Hindlimb muscle (tissue), 1 donor: ENCODE measurements at places on chromosomes 3 and 15.

- no peak for DNase-seq
Observed at GRCh38 chr3:39191111-39191510, 1.3 kb downstream of the XIRP1 start.

DNA sequence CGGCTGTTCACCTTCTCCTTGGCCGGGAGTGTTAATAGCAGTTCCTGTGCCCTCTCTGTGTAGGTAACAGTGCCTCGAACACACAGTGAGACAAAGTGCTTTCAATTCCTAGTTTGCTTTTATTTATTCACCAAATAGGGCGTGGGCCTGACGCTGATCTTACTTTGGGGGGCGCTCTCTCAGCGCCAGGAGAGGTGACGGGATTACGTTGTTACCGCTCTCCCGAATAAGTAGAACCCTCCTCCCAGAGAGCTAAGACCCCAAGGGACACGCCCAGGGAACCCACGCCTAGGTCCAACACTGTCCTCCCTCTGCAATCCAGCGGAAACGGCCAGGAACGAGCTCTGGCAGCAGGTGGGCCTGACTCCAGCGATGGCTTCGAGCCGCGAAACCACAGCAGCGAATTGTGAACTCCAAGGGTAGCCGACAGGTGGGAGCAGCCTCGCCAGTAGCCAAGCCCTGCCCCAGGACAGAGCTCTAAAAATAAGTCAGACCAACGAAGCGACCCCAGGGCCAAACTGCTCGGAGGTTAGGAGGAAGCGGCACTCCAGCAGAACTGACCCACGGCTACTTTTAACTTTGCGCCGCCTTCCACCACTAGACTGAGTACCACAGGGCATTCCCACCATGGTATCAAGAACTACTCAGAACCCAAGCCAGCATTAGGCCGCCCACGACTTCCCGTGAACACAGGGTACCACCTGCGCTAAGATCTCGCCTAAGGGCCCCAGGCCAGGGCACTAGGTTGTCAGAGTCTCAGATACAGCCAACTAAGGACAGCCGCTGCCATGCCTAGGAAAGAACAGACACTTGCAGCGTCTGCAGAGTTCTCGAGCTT, 1.6 kb upstream of the SIN3A start:
- peak; percentile 50 for DNase-seq

- no peak for DNase-seq
Observed at GRCh38 chr3:51974277-51974962, 444 bp upstream of the ABHD14A start.

DNA sequence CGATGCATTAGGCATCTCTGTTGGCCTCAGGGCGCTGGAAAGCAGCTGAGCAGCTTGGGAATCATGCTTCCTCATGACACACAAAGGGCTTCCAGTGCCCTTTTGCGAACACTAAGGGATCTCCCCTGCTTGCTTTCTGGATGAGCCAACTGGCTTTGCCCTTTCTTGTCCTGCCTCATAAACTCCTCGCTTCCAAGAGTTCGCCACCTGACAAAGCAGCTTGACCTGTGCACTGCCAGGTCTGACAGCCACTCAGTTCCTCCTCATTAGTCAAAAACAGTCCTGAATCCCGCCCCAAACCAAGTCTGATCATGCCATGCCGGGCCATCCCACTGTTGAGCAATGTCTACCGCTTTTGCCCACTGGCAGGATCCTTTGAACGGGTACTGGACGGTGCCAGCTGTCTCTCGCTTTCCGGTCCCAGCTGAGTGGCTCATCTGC, 265.4 kb upstream of the LYSMD4 start:
- no peak for DNase-seq

DNA sequence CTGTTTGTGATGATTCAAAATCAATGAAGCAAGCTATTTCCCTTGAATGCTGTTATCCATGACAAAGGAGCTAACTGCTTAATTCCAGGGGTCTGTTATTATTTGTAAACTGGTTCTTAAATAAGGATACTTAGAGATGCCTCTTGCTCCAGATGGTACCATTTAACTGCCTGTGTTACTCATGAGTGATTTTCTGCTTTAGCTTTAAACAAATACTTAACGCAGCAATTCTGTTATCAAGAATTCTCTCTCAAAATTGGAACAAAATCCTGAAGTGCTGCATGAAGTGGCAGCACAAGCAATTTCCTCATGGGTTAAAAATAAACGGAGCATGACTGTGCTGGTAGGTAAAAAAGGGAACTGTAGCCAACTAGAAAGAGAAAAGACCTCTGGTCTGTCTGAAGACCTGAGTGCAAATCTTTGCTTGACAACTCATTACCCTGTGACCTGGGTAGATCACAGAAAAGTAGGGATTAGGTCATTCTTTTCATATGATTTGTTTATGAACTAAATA, 62.5 kb upstream of the GBE1 start:
- no peak for DNase-seq

- no peak for DNase-seq
Observed at GRCh38 chr3:26246901-26247300, 375.7 kb upstream of the LRRC3B start.

DNA sequence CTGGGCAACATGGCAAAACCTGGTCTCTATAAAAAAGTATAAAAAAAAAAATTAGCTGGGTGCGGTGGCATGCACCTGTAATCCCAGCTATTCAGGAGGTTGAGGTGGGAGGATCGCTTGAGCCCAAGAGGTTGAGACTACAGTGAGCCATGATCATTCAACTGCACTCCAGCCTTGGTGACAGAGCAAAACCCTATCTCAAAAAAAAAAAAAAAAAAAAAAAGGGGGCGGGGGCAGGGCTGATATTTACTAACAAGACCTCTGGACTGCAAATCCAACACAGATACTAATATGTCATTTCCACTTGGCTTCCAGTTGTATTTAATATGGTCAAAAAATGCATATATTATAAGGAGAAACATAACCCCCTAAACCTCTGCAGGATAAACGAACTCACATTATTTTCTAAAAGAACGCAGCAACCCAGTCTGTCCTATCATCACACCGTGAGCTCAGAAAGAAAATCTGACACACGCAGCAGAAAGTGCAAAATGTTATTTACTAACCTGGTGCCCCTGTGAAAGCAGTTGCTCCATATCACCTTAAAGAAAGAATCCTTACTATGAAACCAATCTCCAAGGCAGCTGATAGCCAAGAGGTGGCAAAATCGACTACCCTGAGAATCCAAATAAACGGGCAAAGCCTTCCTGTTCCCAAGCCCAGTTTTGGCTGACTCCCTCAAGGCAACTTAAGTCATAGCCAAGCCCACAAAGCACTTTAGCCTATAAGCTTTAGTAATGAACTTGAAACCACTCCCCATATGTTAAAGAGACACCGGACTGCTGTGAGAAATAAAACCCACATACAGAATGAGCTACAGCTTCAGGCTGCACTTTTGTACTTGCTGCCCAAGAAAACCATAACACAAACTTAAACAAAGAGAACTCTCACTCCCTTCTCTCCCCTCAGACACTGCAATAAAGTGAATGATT, 39.3 kb downstream of the PLD1 start:
- DNase-seq = peak; percentile 84

- peak; percentile 47 for DNase-seq
Observed at GRCh38 chr3:49607105-49607591, 52.9 kb downstream of the BSN start.

- no peak for DNase-seq
Observed at GRCh38 chr3:120451806-120452205, 1.0 kb upstream of the FSTL1 start.

- no peak for DNase-seq
Observed at GRCh38 chr15:65305776-65306175, 1.3 kb downstream of the RNU5B-1 start.

GRCh38 chr3:120502116-120502515, 51.3 kb upstream of the FSTL1 start:
- DNase-seq = no peak

DNA sequence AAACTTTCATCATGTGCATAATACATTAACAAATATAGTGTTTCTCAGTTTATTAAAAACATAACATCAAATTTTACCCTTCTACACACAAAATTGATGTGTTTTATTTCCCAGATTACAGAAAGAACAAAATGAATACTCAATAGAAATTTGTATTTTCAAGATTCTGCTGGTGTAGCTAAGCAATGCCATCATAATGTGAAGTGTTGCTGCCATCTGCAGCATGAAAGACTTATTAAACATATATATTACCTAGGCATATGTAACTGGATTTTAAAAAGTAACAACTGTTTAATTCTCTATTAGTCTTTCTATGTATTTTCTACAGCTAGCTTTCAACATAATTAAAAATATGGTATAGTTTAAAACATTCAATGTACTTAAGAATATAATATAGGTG, 27.5 kb downstream of the PLSCR5 start:
- peak; percentile 31 for DNase-seq

- no peak for DNase-seq
Observed at GRCh38 chr3:30353711-30354467, 252.5 kb upstream of the TGFBR2 start.

GRCh38 chr3:109338322-109338721, 976 bp upstream of the DPPA4 start:
- no peak for DNase-seq

DNA sequence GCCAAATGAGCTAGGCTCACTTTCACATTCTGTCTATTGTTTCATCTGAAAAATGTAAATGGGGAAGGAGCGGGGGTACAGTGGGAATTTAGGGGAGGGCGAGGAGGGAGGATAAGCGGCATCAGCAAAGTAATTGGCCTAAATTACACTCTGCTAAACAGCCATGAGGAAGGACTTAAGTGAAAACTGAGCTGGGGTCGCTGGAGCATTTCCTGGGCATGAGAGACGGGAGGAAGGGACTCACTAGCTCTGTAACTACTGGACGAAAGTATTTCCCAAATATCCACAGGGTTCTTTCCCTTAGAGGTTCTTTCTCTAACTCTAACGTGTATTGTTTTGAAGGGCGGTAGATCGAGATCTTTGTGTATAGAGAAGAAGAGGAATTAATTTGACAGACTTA, 418.0 kb downstream of the SOX2 start:
- DNase-seq = no peak

DNA sequence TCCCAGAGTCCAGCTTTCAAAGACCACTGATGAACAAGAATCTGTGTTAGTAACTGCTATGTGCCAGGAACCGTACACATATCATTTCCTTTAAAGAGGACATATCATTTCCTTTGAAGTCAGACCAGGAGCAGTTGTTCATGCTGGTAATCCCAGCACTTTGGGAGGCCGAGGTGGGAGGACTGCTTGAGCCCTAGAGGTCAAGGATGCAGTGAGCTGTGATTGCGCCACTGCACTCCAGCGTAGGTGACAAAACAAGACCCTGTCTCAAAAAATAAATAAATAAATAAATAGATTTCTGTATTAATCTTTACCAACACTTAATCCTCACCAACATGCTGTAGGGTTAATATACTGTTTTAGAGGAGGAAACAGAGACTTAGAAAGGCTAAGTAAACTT, 23.9 kb upstream of the CDV3 start:
- DNase-seq = no peak

- DNase-seq = no peak
Observed at GRCh38 chr3:194866236-194866635, 180.6 kb downstream of the FAM43A start.

DNA sequence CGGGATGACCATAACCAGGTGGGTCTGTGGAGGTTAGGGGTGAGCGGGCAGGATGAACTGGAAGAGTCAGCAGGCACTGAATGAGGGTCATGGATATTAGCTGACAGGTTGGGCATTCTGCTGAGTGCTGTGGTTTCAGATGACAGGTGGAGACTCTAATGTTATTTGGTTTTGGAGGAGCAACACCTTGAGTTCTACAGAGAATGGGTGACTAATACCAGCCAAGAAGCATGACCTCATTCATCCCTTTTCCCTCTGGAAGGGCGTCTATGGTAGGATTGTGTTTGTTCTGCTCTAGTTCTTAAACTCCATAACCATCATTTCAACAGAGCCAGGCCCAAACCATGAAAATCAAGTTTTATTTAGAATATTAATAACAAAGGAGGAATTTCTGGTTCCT, 550.7 kb upstream of the LMCD1 start:
- no peak for DNase-seq

GRCh38 chr3:138036572-138036971, 26.6 kb downstream of the CLDN18 start:
- DNase-seq = no peak

DNA sequence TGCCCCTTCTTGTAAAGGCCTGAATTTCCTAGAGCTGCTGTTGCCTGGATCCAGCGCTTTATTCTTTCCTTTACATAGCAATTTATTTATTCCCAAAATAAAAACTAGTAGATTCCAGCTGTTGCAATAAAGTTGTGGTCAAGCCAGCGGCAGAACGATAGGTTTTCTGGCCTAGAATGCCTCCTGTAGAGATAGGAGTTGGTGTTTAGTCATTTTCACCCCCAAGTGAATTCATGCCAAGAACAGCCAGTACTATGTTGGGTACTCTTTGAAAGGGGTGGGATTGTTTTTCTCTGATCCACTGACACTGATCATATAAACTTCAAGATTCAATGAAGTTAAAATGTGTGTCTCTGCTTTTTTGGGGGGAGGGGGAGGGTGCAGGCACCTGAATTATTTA, 69.7 kb downstream of the KLHL25 start:
- DNase-seq = no peak

- DNase-seq = no peak
Observed at GRCh38 chr15:89155656-89156055, 65.7 kb downstream of the RLBP1 start.

- DNase-seq = no peak
Observed at GRCh38 chr3:175270198-175270837, 411.2 kb downstream of the NAALADL2 start.

- no peak for DNase-seq
Observed at GRCh38 chr3:60431599-60431958, 819.7 kb downstream of the FHIT start.

GRCh38 chr15:38440353-38441129, 13.4 kb upstream of the FAM98B start:
- DNase-seq = peak; percentile 64

- no peak for DNase-seq
Observed at GRCh38 chr3:57893156-57893555, 115.1 kb upstream of the FLNB start.

DNA sequence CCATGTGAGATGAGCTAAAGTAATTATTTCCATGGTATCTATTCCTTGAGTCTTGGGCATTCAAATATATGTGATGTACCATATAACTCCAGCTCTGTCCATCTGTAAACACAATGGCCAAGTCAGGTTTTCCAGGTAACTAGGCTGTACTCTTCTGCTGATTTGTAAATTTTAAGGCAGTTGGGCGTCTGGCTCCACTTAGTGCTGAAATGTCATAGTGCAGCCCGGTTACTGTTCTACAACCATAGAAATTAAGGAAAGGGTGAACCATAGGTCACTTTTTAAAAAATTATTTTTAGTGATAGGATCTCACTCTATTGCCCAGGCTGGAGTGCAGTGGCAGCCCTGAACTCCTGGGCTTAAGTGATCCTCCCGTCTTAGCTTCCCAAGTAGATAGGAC, 44.7 kb upstream of the GOLM2 start:
- DNase-seq = no peak
